GM19239 (cell line): ENCODE measurements at places on chromosomes 1 and 21.

DNA sequence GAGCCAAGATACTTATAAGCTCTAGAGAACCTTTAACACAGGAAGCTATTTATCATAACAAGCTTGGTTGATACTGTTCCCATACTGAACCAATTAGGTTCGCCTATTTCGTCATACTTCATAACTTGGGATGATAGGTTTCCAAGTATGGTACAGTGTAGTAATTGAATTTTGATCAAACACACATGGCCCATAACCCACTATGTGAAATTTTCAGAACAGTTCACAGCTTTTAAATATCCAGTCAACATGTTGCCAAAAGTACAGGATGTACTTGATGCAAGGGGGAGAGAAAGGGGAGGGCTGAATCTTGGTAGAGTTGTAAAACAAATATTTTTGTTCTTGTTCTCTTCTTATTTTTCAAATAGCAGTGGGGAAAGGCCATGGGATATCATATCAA is 86.6 kb downstream of the TM2D1 start:
- DNase-seq: no peak

DNA sequence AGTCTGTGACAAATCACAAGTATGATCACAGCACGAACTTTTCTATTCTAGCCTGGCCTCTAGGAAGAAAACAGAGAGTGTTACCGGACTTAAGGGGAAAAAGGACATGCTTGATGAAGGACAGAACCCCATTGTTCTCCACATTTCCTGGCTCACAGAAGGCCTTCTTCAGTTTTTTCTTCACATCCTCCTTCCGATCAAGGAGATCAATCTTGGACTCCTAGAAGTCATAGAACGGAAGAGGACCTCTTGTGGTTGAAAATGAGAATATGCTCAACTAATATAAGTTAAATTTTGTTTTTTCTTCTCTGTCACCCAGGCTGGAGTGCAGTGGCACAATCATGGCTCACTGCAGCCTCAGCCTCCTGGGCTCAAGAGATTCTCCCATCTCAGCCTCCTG is 30.3 kb downstream of the YARS1 start:
- no peak for DNase-seq

- DNase-seq: no peak
These were observed 20.2 kb downstream of the RCAN1 start for GRCh38 chr21:34594566-34595234.

DNA sequence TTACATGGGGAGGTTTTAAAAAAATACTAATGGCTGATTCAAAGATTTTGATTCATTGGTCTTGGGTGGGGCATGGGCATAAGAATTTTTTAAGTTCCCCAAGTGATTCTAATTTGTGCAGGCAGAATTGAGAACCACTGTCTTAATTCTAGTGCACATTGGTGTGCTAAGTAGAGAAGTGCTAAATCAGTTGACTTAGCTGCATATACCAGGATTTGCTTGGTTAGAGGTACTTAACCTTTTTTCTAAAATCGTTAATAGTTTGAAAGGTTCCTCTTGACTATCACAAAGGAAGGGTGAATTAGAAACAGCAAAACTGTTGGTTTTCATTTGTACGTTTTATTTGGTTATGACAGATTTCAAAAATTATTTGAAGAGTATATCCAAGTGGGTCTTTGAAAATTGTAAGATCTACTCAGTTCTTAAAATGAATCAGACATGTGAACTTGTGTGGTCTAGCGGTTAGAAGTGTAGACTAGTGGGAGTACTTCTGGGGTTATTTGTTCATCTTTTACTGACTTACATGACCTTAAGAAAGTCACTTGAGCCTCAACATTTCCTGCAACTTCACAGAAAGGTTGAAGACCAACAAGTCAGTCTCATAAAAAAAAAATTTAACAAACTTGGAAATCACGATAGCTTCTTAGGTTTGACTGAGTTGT is 66.7 kb downstream of the RPAP2 start:
- DNase-seq: no peak

DNA sequence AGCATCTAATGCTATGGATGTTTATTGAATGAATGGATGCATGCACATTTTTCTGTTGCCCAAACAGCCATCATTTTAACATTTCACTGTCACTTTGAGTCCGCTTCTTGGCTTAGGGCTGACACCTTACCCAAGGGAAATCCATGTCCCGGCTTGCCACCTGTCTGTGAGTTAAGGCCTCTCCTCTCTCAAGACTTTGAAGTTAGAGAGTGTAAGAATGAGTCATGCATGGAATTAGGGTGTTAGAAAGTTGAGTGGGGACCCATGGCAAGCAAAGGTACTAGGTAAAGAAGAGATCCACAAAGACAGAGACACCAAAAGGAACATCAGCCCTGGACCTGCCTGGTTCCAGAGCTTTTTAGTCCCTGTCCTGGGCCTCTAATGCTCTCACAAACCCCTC is 35.1 kb downstream of the ATP1A1 start:
- DNase-seq: no peak

DNA sequence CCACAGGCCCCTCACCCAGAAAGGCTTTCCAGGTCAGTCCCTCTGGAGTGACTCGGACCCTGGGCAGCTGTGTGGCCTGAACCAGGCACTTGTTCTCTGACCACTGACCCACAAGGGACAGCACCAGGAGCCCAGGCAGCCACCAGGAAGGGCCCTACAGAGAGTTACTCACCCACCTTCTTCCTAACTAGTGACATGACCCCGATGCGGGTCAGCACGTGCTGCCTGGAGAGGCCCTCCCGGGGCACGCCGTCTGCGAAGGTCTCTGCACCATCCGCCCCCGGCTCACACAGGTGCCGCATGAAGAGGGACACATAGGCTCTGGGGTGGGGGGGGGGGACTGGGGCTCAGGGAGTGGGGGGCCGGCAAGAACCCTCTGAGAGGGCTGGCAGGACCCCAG is 55.8 kb downstream of the CHD5 start:
- DNase-seq: no peak

GRCh38 chr1:155093911-155094621 is 15.4 kb downstream of the EFNA3 start:
- DNase-seq: no peak

DNA sequence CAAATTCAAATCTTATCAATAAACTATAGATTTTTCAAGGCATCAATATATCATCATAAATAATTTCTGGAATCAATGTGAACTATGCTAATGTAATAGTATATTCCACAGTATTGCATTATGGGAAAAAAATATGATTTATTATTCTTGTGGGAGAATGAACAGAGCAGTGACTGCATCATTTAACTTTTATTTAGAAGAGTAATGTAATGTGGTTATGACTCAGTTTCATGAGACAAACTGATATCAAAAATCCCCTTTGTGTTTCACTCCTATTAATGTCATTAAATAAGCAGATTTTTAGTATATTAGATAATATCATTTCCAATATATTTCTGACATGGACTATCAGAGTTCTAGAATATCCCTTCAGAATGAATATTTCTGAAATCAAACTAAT is 187.6 kb downstream of the LRRC40 start:
- no peak for DNase-seq

GRCh38 chr1:182392050-182393028 is 749 bp upstream of the GLUL start:
- DNase-seq: no peak

- no peak for DNase-seq
These were observed 18.0 kb upstream of the YTHDF2 start for GRCh38 chr1:28718586-28719331.

- no peak for DNase-seq
These were observed 52.8 kb downstream of the LBR start for GRCh38 chr1:225374996-225375395.

- DNase-seq: no peak
These were observed 15.9 kb upstream of the CD58 start for GRCh38 chr1:116586741-116587143.

DNA sequence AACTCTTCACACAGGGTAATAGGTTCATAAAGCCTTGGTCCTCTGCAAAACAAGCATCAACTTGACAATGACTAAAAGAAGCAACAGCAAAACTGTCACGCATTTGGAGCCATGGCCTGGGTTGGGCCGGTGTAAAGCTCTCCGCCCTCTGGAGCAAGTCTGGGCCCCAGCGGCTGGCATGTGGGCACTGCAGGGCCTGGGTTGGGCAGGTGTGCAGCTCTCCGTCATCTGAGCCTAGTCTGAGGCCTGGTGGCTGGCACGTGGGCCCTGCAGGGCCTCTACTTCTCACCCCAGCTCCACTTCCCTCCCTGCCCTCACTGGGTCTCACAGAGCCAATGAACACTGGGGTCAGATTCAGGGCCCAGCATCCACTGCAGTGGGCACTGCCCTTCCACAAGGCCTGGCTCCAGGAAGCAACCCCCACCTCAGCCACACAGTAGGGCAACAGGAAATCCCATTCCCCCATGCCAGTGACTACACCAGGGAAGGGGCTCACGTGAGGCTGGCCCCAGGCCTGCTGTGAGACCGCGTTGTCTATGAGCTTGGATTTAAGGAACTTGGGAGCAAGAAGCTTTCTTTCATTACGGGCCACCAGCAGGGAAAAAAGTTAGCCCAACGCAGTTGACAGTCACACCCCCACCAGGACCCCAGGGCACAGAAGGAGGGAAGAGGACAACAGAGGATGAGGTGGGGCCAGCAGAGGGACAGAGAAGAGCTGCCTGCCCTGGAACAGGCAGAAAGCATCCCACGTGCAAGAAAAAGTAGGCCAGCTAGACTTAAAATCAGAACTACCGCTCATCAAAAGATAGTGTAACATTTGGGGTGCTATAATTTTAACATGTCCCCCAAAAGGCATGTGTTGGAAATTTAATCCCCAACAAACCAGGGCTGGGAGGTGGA is 52.7 kb downstream of the NPHP4 start:
- no peak for DNase-seq

GRCh38 chr21:44093761-44094160 is 13.4 kb upstream of the PWP2 start:
- DNase-seq: no peak

DNA sequence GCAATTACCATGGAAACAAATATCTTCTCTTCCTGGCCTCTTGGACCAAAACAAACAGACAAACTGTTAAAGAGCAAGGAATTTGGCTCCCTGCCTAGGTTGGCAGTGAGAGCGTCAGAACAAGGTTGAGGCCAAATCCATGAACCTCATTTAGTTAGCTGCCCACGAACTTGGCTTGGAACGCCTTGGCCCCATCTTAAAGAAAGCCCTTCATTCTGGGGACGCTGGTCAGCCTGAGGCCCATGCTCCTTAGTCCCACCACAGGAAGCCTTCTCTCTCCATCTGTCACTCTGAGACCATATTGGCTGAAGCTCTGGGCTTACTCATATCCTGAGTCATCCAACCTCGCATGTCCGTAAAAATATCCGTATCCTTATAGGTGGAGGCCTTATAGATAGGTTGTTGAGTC is 62.4 kb upstream of the DIRAS3 start:
- DNase-seq: no peak

GRCh38 chr1:97247196-97247595 is 525.6 kb downstream of the PTBP2 start:
- no peak for DNase-seq

DNA sequence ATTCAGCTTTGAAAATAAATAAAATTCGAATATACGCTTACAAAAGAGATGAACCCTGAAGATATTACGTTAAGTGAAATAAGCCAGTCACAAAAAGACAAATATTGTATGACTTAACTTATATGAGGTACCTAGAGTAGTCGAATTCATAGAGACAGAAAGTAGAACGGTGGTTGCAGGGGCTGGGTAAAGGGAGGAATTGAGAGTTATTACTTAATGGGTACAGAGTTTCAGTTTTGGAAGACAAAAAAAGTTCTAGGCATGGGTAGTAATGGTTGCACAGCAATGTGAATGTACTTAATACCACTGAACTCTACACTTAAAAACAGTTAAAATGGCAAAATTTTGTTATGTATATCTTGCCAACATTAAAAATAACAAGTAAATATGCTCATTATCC is 48.6 kb upstream of the ZNHIT6 start:
- no peak for DNase-seq

GRCh38 chr1:185409763-185410528 is 92.9 kb upstream of the IVNS1ABP start:
- no peak for DNase-seq

DNA sequence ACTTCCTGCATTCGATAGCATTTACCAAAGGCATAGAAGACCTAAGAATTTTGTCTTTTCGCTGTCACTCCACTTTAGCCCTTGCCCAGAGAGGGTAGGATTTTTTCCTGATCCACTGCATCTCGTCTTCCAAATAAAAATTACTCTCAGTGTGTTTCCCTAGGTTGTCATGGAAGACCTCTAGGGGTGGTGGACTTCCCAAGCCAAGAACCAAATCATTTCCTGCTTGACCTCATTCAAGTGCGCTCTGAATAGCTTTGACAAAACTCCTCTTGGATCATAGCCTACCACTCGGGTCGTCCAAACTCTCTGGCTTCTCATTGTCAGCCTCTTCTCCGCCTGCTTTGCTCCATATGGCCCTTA is 431 bp upstream of the C1orf52 start:
- DNase-seq: no peak

DNA sequence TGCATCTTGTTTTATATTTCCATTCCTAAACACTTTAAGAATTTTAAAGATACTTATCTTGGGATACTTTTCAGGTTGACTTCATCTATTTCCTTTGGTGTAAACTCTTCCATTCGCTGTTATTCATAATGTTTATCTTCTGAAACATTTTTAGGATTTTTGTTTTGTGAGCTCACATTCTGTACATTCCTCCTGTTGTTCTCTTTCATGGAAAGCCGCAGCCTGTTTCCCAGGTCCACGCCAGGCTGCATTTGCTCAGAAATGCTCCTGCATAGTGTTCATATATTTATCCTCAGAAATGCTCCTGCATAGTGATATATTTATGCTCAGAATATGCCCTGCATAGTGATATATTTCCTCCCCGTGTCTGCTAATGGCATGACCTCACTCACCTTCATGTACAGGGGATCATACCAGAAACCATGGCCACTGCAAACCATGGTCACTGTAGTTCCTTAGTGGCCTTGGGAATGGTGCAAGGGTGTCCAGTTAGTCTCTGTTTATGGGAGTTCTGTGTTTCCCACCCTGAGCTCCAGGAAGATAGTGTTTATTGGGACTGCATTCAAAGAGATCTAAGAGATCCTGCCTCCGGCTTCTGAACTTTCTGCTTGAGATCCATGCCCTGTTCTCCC is 153.9 kb upstream of the GREM2 start:
- DNase-seq: no peak
